ENCODE measurements at places on chromosomes 7 and 10.
A peak's percentile ranks its signal among the peaks of the same experiment; 100 is the strongest.

- no peak for DNase-seq
Measured at GRCh38 chr10:116973946-116974455, 31.0 kb downstream of the SHTN1 start.

DNA sequence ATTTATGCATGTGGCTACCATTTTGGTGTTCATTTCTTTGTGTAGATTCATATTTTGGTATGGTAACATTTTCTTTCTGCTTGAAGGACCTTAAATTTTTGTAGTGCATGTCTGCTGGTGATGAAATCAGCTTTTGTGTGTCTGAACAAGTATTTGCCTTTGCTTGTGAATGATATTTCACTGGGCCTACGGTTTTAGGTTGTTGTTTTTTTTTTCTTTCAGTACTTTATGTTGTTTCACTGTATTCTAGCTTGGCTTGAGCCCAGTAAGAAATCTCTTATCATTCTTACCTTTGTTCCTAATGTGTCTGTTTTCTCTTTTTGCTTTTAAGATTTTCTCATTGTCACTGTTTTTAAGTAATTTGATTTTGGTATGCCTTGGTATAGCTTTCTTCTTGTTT, 31.9 kb downstream of the SAMD8 start:
- peak; percentile 14 for DNase-seq

- DNase-seq = no peak
Measured at GRCh38 chr7:157499835-157500153, 163.0 kb downstream of the DNAJB6 start.

GRCh38 chr7:98958968-98959367, 80.6 kb downstream of the TRRAP start:
- no peak for DNase-seq

DNA sequence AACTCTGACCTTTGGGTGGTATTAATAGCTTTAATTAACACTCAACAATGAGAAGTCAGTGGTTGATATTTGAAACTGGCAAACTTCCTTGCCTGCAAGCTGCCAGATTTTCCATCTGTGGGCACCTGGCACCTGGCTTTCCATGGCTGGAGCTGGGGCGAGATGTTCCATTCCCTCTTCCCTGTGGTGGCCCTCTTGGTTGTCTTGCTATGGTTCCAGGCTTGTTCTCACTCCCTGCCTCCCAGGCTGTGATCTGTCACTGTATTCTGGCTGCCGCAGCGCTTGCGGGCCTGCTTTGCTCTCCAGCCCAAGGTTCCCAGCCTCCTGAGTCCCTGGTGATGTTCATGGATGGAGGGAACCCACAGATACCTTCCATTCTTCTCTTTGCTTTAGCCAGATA, 201.0 kb downstream of the FRMD4A start:
- DNase-seq = no peak

- DNase-seq = peak; percentile 27
Measured at GRCh38 chr7:142301923-142302550, 44.2 kb upstream of the PRSS58 start.

DNA sequence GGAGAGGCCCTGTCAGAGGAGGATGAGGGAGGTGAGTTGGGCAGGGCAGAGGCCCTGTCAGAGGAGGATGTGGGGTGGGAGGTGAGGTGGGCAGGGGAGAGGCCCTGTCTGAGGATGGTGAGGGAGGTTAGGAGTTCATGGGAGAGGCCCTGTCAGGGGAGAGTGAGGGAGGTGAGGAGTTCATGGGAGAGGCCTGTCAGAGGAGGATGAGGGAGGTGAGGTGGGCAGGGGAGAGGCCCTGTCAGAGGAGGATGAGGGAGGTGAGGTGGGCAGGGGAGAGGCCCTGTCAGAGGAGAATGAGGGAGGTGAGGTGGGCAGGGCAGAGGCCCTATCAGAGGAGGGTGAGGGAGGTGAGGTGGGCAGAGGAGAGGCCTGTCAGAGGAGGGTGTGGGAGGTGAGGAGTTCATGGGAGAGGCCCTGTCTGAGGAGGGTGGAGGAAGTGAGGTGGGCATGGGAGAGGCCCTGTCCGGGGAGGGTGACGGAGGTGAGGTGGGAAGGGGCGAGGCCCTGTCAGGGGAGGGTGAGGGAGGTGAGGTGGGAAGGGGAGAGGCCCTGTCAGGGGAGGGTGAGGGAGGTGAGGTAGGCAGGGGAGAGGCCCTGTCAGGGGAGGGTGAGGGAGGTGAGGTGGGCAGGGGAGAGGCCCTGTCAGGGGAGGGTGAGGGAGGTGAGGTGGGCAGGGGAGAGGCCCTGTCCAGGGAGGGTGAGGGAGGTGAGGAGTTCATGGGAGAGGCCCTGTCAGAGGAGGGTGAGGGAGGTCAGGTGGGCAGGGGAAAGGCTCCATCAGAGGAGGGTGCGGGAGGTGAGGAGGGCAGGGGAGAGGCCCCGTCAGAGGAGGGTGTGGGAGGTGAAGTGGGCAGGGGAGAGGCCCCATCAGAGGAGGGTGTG, 73.7 kb downstream of the INPP5A start:
- no peak for DNase-seq

GRCh38 chr10:86038371-86038770, 328.2 kb downstream of the GRID1 start:
- DNase-seq = no peak

DNA sequence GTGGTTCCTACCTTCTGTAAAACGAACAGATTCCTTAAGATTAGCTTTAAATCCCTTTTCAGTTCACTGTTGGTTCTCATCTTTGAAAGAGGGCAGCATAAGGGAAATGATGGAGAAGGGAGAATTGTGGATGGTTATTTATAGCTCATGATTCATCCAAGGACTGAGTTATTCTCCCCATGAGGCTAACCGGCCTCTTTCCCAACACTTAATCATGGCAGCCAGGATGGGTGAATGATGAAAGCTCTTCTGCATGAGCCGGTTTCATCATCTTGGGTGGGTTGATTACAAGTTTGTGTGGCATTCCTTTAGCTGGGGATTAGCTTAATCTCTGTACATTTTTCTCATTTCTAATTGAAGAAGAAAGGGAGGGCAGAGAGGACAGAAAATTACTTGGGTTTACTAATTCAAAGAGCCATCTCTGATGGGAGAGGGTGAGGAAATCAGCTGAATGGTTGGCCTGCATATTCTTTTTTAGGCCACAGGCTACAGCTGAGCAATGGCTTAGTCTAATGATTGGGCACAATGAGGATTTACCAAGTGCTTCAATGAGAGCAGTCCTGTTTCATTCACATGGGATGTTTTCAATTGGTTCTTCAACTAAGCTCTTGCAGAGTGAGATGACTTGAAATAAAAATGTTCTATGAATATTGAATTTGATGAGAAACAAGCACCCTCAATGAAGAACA, 250.0 kb downstream of the BMPER start:
- peak; percentile 88 for DNase-seq

DNA sequence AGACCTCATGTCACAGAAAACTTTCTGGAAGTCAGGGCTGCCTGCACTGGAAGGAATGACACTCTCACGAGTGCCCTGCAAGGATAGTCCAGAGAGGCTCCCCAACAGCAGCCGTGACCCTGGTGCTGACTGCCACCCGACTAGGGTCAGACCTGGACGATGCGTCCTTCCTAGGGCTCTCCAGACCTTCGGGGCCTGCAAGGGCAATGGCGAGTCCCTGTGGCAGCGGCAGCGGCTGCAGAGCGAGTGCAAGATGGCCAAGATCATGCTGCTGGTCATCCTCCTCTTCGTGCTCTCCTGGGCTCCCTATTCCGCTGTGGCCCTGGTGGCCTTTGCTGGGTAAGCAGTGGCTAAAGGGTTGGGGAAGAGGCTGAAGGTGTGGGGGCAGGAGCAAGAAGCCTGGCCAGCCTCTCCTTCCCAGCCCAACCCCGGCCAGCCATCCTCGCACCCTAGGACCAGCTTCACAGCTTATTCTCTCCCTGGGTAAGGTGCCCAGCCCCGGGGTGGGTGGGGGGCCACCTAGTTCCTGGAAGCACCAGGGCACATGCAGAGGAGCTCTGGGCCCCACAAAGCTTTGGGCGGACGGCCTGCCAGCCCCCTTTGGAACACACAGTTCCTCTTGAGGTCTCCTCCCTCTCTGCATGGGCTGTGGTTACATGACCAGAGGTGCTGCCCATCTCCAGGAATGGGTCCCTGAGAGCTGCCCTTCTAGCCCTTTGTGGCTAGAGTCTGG, 5.5 kb downstream of the OPN4 start:
- no peak for DNase-seq

DNA sequence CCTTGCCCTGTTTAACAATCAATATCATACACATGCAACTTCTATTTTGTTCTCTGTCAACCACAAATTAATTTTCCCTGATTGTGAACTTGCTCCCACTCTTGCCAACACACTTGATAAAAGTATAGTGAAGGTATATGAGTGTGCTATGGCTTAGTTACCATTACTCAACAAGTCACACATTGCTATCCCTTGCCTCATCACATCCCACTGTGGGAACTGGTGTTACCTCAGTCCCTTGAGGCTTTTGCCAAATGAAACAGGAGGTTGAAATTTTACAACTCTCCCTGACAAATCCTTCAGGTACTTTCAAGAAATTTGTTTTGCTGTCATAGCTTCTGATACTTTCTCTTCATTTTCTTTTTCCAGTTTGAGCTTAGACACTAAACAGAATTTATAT, 472.5 kb upstream of the SEMA3D start:
- no peak for DNase-seq

GRCh38 chr10:16030562-16030961, 170.3 kb upstream of the MINDY3 start:
- no peak for DNase-seq

GRCh38 chr7:50266635-50267386, 37.7 kb upstream of the IKZF1 start:
- no peak for DNase-seq

DNA sequence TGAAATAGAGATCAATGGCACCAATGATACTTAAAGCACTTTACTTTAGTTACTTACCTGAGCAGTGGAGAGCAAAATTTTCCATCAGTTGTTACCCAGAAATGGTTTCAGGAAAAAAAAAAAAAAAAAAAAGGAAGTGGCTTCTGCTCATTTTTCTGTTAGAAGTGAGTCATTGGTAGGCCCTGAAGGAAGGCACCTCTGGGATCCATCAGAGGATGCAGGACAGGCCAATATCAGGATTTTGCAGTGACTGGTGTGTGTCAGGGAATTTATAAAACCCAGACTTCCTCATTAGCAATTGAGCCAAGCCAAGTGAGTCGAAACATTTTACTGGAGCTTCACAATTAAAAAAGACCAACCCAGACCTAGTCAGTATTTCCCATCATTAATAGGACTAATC, 2.3 kb upstream of the SMIM30 start:
- no peak for DNase-seq

DNA sequence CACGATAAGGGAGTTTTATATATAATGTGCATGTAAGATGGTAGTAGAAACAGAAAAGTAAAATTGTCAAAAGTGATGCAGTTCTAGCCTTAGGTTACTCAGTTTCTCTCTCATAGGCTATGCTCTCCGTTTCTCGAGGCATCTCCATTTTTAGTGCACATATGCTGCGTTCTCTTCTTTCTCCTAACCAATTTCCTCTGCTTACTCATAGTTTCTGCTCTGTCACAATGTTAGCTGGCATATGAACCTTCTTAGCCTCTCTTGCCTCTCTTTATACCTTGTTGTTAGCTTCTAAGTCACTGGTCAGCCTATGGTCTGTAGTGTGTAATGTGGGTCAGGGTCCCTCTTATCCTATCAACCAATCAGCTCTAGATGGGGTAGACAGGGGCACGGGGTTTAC, 280.6 kb upstream of the ETV1 start:
- no peak for DNase-seq

GRCh38 chr7:72751978-72752377, 76.0 kb downstream of the TYW1B start:
- peak; percentile 9 for DNase-seq

DNA sequence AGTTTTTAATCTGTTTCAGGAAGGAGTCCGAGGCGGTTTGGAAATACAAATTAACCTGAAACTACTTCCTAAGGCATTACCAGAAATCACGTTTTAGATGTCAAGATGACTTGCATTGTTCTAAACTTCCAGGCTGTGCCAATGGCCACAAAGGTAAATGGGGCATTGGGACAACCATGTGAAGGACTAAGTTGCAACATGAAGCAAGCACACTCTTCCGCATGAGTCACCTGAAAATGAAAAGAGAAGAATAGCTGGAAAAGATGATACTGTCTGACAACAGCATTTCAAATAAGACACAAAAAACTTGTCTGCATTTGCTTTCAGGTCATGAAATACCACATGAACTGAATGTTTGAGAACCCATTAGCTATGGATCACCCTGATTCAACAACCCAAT, 262.1 kb downstream of the AHR start:
- no peak for DNase-seq

- DNase-seq = no peak
Measured at GRCh38 chr10:124221356-124222317, 128.2 kb upstream of the CHST15 start.

GRCh38 chr7:33736521-33737221, 168.7 kb upstream of the BMPER start:
- no peak for DNase-seq

DNA sequence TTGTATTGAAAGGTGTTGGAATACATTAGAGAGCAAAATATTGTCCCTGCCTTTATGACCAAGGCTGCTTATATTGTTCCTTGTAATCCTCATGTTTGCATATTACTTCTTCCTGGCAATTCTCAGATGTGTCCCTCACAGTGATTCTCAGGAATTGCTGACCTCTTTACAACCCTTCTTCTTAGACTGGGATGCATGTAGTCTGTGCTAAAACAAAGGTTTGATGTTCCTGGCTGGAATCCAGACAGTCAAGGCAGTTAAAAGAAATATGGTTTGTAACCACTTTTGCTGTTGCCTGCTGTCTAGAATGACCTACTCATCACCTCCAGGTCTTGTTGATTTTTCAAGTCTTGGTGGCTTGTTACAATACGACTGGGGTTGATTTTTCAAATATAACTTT, 367.6 kb downstream of the HGF start:
- no peak for DNase-seq

DNA sequence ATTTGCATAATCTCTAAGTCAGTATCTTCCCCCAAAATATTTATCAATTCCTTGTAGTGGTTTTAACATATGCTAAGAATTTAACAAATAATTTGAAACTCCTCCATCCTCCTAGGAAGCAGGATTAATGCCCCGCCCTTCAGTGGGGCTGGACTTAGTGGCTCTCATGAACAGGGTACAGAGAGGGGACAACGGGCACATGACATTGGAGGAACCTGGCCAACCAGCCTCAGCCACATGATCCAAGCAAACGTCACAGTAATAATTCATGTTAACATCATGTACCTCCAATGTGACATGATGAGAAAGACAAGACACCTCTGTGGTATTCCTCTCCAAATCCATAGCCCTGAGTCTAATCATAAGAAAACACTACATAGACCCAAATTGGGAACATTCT, 50.5 kb downstream of the NUDCD3 start:
- DNase-seq = no peak

GRCh38 chr10:86371116-86371515, 4.5 kb upstream of the GRID1 start:
- DNase-seq = no peak

Measured in AG20443 (cell line).